Ecto neural progenitor cell (in vitro differentiated cells): ENCODE measurements at places on chromosomes 6 and 20.

- no peak for DNase-seq
Observed at GRCh38 chr20:822651-823573, 10.6 kb upstream of the FAM110A start.

DNA sequence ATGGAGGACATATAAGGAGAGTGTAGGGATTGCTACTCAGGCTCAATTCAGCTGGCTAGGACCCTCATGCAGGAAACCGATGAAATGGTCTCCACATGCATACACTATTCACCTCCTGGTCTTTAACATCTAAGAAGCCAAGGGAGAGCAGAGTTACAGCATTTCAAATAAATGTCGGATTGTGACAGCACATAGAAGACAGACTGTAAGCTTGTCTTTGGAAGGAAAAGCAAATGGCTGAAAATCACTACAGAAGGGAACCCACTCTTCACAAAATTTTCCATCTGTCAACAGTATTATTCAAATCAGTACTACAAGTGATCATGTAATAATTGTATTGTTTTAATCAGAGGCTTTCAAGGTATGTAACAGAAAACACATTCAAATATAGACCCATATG lies 72.9 kb downstream of the ATG5 start:
- DNase-seq: no peak

DNA sequence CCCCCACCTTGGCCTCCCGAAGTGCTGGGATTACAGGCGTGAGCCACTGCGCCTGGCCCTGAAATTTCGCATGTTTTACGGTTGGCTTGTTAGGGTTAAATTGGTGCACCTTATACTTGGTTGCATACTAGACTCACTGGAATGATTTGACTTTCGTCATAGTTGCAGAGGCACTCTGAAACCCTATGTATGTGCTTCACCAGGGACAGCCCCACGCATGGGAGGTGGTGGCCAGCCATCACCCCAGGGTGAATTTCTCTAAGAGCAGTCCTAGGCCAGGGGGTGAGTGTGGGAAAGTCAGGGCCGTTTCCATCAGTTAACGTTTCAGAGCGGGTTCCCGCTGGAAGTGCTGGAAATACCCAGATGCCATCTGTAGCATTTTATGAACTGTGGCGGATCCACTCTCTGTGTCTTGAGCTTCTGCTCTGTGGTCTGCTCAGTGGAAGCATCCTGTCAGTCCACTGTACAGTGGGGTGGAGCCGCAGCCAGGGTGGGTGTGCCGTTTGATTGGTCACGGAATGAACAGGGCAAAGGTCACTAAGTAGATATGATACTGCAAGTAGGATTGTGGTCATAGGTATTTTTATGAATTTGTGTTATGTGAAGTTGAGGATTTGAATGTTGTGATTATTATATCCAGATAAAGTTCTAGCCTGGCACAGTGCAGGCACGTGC lies 13.2 kb downstream of the DNAJC5 start:
- DNase-seq: no peak

DNA sequence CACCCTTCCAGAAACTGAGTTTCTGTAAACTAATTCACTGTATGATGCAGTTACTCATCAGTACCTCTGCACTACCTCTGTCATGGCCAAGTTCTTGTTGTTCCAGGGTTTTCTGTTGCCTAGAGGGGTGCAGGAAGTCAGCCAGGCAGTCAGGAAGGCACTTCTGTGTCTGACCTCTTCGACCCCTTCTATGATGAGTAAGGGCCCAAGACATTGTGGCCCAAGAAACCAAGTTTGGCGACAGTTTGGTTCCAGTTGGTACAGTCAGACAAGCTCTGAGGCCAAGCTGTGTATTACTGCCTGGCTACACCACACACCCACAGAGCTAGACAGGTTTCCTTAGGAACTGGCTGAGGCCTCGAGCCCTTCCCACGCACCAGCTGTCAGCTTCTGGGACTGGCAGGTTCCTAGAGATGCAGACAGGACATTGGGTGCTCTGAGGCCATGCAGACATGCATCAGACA lies 41.2 kb downstream of the TRAF3IP2 start:
- DNase-seq: no peak

GRCh38 chr6:35642471-35643161 lies 46.1 kb downstream of the FKBP5 start:
- no peak for DNase-seq

DNA sequence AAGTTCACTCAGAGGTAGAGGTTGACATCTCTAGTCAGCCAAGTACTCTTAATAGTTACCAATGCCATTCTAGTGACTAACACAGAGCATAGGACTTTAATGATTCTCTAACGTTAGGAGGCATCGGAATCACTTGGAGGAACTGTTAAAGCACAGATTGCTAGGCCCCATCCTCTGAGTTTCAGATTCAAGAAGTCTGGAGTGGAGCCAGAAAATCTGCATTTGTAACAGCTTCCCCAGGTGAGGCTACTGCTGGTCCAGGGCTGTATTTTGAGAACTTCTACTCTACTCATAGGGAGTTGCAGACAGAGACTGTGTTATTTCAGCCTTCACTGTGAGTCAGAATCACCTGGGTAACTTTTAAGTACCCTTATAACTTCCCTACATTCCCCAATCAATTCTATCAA lies 5.7 kb downstream of the LMBRD1 start:
- no peak for DNase-seq

- DNase-seq: peak; percentile 69
Observed at GRCh38 chr20:63934271-63935068, 21.7 kb downstream of the UCKL1 start.

DNA sequence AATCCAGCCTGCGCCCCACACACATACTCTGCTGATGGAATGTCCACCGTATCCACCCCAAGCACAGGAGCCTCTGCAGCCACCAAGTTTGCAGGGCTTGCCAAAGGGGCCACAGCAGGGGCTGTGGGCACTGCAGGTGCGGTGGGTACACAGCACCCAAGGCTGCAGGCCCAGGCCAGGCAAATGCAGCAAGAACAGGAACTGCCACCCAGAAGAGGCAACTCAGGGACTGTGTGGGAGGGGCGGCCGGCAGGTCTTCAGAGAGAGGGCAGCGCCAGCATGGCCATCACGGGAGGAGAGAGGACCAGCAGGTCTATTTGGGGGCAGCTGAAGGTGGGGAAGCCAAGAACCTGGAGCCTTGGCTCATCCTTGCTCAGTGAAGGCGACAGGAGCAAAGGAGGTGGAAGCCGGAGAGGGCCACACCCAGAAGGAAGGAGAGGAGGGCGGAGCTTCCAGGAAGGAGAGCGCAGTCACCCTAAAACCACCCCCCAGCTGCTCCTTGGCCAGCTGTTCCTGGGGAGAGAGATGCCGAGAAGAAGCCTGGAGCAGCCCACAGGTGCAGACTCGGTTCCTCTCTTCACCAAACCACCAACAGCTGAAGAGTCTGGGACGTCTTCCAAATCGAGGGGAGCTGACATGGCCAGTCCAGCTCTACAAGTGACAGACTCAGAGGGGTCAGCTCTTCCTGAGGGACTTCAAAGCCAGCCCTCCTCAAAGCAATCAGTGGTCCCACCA lies 265.1 kb upstream of the CDYL start:
- no peak for DNase-seq

DNA sequence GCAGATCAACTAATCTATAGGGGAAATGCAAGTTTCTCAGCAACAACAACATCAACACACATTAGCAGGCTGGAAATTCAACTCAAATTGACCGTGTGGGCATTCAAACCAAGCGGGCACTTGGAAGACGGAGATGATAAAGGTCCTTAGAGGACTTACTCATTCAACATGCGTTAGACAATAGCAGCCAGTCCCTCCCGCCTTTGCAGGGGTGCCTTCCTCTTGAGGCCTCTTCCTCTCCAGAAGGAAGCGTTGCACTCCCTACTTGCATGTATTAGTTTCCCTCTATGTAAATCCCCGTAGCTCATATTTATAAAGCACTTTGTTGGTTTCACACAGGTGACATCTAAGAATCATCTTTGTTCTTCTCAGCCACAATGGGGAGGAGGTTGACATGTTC lies 300.8 kb upstream of the STXBP5 start:
- DNase-seq: no peak

DNA sequence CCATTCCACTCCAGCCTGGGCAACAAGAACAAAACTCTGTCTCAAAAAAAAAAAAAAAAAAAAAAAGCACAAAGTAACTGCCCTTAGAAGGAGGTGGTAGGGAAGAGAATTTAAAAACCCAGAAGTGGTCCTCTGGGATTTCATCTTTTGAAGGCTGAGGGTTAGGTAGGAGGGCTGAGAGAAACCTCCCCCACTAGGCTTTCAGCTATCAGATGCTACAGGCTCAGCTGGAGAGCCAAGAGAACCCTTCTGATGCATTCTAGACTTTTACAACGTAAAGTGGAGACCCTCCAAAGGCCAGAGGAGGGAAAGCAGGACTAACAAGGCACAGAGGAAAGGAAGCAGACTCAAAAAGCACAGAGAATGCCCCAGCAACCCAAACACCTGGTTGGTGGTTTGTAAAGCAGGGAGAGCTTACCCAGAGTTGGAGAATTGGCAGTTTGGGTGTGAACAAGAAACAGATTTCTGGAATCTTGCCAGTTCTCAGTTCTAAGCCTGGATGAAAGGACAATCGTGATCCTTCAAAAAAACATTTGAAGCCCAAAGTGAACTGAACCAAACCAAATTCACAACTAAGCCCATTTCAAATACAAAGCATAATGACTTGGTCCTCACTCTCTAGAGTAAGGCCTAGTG lies 23.2 kb upstream of the SPAG4 start:
- no peak for DNase-seq

- no peak for DNase-seq
Observed at GRCh38 chr6:77455271-77455670, 8.0 kb downstream of the HTR1B start.

DNA sequence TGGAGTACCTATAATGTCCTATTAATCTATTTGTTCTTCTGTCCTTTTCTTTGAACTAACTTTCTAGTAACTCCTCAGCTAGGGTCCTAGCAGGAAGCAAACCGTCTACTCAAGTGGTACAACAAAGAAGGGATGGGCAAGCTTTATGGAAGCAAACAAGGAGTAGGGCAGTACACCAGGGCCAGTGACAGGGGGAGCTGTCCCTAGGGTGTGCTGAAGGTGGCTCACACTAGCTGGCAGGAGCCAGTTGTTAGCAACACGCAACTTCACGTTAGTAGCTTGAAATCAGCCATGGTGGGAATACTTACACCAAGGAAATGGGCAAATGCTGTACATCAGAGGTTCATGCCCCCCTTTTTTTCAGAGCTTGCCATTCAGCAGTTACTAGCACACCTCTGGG lies 74.0 kb upstream of the EYA2 start:
- no peak for DNase-seq

DNA sequence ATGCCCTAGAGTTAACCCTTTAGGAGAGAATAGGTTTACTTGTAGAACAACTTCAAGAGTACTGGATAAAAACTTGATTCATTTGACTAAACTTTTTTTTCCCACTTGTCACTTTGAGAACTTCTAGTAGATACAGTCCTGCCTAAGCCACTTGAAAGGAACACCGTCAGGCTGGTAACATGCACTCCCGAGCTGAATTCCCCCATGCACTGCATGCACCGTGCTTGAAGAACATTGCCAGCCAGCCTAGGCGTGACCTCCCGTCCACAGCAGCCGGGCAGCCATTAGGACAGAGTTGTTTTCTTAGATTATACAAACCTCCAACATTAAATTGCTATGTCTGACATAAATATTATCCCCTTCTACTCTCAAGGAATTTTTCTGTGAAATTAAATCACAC lies 52.6 kb downstream of the SMLR1 start:
- no peak for DNase-seq

DNA sequence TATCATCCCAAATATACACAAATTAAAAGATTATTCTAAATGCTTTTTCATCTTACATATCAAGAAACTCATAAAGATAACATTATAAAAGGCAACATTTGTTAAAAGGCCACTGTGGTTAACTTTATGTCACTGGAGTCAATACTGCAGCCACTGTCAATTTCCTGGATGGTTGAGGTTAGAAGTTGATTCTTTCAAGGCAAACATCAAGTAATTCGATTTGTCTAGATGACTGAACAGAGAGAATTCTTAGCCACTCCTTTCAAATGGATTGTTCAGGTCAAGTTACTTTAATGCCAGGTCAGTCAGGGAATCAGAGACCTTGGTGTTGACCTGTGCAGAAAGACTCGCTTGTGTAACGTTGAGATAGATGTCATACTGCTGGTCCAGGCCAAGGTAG lies 44.4 kb upstream of the SIM1 start:
- DNase-seq: no peak

- no peak for DNase-seq
Observed at GRCh38 chr6:142597836-142598235, 296.0 kb downstream of the ADGRG6 start.

DNA sequence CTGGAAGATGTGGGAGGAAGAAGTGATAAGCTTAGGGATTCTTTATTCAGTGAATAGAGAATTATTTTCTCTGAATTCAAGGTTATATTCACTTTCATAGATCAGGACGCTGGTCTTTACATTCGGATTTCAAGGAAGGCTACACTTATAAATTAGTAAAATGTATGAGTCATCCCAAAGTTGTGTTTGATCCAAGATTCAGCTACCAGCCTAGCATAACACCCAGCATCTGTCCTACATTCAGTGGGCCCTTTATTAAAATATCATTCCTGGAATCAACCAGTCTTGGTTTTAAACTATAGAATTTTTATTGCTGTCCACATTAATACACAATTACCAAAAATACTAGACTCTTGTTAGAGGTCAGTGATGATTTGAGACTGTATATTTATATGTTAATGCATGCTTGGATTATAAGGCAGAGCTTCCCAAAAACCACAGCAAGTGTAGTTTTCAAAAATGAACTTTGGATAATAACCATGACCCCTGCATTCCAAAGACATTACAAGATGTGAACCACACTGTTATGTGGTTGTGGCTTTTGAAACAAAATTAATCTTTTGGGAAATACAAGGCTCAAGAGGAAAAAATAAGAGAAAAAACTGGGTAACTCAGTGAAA lies 210.7 kb upstream of the CNR1 start:
- DNase-seq: no peak

DNA sequence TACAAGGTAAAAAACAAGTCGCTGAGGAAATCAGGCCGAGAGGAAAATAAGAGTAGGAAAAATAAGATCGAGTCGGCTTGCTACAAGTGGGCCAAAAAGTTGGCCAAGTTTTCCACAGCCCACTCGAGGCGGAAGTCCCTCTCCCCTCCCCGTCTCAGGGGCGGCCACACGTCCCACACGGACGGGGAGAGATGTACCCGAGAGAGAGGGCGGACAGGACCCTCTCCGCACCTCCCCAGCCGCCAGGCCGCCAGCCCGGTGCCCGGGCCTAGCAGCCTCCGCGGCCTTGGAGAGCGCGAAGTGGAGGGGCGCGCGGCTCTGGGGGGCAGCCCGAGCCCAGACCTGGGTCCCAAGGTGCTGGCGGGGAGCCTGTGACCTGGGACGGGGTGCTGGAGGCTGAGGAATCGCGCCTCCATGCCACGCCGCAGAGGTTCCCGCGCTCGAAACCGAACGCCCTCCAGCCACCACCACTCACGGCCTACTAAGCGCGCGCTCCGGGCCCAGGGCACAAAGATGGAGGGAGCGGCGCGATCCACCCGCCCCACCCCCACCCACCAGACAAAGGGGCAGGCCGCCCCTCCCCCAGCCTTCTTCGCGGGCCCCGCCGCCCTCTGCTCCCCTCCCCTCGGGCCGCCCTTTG lies 1.9 kb upstream of the HMGA1 start:
- no peak for DNase-seq
